GM12892 (cell line): ENCODE measurements at places on chromosomes 3 and 15.

GRCh38 chr3:134377896-134378295, 3.6 kb upstream of the AMOTL2 start:
- no peak for DNase-seq

- DNase-seq, result no peak
Measured at GRCh38 chr3:111541391-111541790, 606 bp upstream of the CD96 start.

- DNase-seq, result no peak
Measured at GRCh38 chr3:32951410-32951811, at the start of gene CCR4. TSS of gene CCR4 (plus strand) at chr3:32951644. CDS start at chr3:32953423, 1,779 bp downstream.

GRCh38 chr3:184470551-184470950, 90.7 kb downstream of the CHRD start:
- DNase-seq, result no peak

GRCh38 chr15:99731336-99732123, 1.7 kb downstream of the LYSMD4 start:
- no peak for DNase-seq

- DNase-seq, result no peak
Measured at GRCh38 chr3:116950301-116951055, 240.9 kb downstream of the TUSC7 start.
